ENCODE measurements at places on chromosomes 16 and 17.

DNA sequence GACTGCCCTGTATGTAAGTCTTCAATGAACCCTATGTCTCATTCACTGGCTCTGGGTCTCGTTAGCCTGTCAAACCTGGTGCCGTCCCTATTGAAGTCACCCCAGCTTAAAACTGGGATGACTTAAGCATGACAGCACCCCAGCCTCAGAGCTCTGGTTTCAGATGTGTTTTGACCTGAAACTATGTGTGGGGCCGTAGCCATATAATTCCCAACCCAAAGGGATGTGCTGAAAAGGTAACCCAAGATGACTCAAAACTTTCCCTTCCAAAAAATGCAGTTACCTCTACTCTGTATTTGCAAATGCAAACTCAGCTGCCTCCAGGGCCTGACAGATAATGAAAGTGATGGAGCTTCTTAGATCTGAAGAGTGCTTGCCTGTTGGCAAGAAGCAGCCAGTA is 478.3 kb upstream of the ERCC4 start:
- no peak for DNase-seq
- H3K27me3 ChIP-seq, result no peaks in the 10 kb centered on the region
- no peaks in the 10 kb centered on the region for H3K4me1 ChIP-seq
- H3K4me3 ChIP-seq, result no peak overlapping the region
- H3K27ac ChIP-seq, result no peak overlapping the region

GRCh38 chr17:27565874-27566670 is 64.9 kb upstream of the LGALS9 start:
- H3K27ac ChIP-seq, result no peak overlapping the region
- H3K27me3 ChIP-seq, result no peaks in the 10 kb centered on the region

- H3K27me3 ChIP-seq, result no peaks in the 10 kb centered on the region
- no peak for DNase-seq
- H3K4me1 ChIP-seq, result no peaks in the 10 kb centered on the region
- no peak overlapping the region for H3K27ac ChIP-seq
Measured at GRCh38 chr17:3803308-3803640, 2.3 kb upstream of the ITGAE start.

GRCh38 chr16:80033783-80034468 is 433.4 kb upstream of the MAF start:
- no peaks in the 10 kb centered on the region for H3K27me3 ChIP-seq
- H3K36me3 ChIP-seq, result no peaks in the 10 kb centered on the region
- DNase-seq, result no peak
- H3K4me1 ChIP-seq, result no peaks in the 10 kb centered on the region
- H3K27ac ChIP-seq, result no peak overlapping the region

GRCh38 chr17:79114458-79115301 is 40.1 kb downstream of the ENGASE start:
- H3K27ac ChIP-seq, result no peak overlapping the region
- H3K36me3 ChIP-seq, result no peaks in the 10 kb centered on the region
- no peak overlapping the region for H3K4me3 ChIP-seq
- H3K4me1 ChIP-seq, result peaks cover 1% of the 10 kb centered on the region
- no peaks in the 10 kb centered on the region for H3K27me3 ChIP-seq
- DNase-seq, result no peak
